ENCODE measurements at places on chromosomes 2 and 18.

DNA sequence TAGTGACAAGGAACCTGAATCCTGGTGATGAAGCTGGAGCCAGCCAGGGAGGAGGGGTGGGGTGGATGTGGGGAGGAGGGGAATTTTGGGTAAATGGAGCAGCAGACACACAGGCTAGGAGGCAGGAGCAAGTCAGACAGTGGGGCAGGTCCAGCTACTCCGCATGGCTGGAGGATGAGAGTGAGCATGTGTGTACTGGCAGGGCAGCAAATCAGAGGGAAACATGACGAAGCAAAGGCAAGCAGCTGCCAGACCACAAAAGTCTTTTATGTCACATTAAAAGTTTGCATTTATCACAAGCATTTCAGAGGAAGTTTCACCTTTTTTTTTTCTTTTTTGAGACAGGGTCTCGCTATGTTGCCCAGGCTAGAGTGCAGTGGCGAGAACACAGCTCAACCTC is 11.9 kb upstream of the KIDINS220 start:
- DNase-seq: no peak

GRCh38 chr18:47294801-47295200 is 43.3 kb upstream of the SKOR2 start:
- DNase-seq: no peak

DNA sequence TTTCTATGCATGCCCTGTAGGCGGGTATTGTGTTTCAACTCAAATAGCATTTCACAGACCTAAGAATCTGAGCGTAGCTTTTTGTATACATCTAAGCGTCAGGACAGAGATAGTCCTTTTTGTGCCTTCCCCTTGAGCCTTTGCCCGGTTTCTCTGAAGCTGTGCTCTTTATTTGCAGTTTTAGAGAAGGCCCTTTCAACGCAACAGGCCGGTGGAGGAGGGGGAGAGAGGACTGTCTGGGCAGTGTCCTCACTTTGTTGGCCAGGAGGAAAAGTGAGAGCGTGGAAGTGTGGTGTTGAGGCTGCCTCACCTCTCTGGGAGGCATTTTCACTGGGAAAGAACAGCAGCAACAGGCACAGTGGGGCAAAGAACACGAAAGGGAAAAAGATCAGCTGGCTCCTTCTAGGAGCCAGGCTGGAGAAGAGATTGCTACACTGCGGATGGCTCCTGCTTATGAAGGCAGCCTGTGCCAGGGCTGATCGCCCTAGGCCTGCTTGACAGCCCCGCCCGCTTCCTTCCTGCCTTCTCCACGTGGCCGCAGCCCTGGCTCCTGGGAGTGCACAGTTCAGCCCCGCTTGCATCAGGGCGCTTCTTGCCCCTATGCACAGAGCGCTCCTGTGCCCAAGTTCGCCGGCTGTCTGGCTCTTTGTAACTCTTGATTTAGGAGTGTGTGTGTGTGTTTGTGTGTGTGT is 195.6 kb upstream of the POU3F3 start:
- DNase-seq: no peak

DNA sequence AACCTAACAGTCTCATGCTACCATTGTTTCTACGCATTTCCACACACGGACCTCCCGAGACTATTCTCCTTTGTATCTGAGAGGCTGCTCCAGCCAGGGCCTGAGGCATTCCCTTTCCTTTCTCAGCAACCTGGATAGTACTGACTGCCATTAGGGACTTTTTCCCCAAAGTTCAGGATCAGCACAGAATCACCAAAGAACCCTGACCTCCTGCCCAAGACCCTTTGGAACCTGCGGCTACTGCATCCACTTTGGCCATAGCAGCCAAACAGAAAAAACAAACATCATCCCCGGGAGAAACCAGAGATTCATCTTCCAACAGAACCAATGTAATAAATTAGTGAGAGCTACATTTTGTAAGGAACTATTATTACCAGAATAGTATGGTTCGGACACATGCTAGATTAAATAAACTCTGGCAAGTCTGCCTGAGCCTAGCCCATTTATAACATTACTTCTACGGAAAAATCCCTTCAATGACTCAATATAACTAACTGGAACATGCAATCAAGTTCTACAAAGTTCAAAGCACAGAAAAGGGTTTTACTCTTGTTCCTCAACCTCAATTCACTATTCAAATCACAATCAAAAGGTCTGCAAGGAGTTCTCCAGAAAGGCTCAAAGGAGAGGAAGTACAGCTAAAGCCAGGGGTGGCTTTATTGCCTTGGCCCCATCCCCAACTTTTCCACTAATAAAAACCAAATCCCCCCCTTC is 51.8 kb downstream of the LPIN2 start:
- DNase-seq: no peak

- DNase-seq: no peak
These were observed 129.2 kb upstream of the CYP26B1 start for GRCh38 chr2:72276876-72277275.

DNA sequence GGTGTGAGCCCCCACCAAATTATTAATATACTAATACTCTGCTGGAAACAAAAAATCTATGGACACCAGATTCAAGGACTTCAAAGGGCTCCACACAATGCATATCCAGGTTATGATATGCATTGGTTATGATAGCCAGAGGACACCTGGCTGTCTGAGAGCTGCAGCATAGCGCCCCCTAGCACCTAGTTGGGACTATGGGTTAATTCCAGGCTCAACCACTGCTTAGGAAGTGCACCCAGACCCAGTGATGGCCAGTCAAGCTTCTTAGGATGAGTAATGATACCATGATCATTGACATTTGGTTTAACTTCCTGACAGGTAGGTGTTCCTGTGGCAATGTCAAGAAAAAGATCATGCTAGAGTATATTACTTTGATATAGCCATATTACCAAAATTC is 3.8 kb upstream of the FRZB start:
- DNase-seq: no peak

DNA sequence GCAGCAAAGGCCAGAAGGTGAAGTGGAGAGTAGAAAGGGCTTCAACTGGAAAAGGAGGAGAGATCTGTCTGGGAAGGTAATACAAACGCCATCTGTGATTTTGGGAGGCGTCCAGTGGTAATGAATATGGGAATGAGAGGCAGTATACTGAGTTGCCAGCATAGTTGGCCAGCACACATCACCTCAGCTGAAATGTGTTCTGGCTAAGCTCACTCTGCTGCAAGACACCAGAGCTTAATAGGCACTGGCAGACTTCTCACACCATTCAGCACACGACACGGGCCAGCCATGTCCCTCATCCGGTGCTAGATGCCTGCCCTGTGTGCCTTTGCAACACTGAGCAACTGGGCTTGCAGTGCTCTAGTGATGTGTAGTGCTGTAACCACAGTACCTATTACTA is 277.1 kb downstream of the PIEZO2 start:
- no peak for DNase-seq

GRCh38 chr2:216572582-216573578 is 60.3 kb upstream of the IGFBP2 start:
- DNase-seq: no peak

DNA sequence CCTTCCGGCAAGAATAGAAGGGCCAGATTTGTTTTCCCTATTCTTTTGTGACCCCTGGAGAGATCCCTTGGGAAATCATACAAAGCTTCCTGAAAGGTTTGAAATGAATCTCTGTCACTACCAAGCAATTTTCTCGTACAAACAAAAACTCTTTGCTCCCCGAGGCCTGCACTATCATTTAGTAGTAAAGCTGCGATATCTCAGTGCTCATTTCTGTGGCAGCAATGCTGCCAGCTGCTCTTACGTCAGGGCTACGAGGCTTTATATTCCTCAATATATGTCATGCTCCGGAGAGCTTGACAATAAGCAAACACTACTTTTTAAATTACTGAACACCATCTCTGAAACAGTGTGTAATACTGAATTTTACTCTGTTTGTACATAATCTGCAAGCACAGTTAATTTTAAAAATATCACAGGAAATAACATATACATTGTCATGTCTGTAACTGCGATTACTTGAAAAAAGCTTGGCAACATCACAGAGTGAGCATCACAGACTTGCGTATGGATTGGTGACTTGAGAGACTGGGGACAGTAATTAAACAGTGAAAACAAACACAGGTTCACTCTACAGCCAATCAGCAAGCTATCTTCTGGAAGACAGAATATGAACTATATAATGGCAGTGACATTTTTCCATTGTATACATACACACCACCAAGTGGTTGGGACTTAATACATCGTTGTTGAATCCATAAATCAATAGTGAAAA is 403.3 kb upstream of the NETO1 start:
- DNase-seq: no peak

DNA sequence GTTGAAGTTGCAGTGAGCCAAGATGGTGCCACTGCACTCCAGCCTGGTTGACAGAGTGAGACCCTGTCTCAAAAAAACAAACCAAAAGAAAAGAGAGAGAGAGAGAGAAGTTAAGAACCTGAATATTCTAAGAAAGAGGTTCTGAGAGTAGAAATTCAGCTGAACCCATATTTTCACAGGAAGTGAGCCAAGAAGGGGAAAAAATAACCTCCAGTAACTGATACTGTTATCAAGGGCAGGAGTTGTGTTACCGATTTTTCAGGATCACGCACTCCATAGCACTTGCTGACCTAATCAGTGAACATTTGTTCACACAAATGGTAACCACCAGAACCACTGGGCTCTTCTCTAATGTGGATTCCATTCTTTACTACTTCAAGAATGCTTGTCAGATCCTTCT is 39.1 kb upstream of the BZW1 start:
- DNase-seq: no peak

DNA sequence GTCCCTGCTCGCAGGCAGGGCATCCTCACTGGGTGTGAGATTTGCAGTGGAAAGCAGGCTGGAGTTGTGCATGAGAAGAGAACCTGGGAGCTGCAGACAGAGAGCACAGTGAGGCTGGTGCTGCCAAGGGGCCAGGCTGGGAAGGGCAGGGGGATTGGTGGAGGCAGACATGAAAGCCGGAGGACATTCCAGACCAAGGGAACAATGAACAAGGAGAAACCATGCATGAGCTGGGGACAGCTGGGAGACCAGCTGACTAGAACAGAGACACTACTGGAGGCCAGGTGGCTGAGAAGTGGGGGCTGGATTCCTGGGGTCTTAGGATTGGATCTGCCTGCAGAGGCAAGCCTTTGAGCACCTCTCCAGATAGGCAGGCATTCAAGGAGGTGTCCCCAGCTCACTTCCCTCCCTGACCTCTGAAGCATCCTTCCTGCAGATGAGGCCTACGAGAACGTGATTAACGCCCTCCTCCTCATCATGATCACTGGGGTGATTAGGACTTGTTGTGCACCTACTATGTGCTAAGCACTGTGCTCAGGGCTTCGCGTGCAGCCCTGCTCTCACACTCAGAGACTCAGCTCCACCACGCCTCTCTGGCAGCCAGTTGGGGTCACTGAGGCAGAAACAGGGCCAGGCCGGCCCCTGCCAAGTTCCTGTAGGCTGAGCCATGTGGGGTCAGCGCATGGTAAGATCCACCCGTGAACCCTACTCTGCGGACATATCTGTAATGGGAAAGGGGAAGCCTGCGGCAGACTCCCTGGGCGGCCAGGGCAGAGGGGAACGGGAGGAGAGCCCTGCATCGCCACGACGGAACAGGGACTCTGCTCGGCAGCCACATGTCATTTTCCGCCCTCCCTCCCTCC is 74.8 kb upstream of the SLC66A3 start:
- no peak for DNase-seq

DNA sequence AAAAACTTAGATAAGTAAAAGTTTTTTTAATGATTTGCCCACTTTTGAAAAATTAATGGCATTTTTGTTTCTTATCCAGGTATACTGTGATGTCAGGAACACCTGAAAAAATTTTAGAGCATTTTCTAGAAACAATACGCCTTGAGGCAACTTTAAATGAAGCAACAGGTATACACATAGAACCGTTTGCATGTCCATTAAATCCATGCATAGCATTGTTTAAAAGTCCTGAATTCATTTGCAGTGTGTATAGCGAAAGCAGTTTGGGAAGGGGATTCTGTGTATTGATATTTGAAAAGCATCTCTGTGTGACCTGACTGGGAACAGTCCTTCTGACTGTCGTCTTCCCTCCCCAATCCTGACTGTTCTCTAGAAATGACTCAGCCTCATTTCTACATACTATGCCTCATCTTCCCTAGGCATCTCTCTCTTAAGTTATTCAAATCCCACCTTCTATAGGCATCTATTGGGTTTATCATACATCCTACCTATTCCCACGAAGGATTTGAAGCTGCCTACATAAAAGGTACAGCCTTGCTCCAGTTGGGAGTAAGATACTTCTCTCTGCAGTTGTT is 79.2 kb upstream of the MAP3K20 start:
- no peak for DNase-seq

DNA sequence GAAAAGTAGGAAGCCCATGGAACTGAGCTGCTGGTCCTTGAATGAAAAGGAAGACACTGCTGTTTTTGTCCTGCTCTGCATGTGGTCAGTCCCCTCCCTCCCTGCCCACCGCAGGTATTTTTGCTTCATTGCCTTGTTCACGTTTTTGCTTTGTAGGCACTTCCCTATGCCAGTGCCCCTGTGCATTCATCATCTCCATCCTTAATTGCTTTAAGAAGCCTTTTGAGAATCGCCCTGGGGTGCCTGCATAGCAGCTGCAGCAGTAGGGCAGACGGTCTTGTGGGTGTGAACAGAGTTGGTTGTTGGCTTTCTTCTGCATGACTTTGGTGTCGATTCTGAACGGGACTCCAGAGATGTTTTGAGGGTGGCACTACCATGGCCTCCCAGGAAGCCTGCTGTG is 97.0 kb downstream of the CABLES1 start:
- DNase-seq: no peak

- no peak for DNase-seq
These were observed 24.5 kb downstream of the ABI2 start for GRCh38 chr2:203352604-203353255.

DNA sequence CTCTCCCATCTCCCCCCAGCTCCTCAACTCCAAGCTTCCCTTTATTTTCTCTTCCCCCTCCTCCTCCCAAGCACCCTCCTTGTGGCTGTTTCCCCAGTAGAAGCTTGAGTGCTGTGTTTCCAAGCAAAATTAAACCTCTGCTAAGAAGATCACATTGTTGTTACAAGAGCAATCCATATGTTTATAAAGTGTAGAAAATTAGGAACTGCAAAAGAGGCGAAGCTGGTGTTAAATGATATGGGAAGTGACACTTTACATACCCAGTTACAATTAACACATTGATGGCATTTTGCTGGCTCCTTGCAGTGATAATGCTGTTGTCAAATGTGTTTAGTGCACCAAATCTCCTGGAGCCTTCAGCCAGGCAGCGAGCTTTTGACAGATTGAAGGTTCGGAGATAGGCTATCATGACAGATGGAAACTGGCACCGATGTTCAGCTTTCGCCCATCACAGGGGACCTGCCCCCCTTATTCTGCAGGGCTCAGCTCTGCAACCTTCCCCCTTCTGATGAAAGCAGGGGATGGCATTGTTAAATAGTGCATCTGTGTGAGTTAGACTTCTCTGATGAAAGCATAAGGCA is 259.8 kb upstream of the ATP5MC3 start:
- no peak for DNase-seq

All from stimulated activated CD4-positive, alpha-beta T cell treated with anti-CD3 and anti-CD28 coated beads, TNF-alpha, amount 100 ng/mL, for 4 hours (primary cell).